ENCODE measurements at places on chromosomes 6 and 20.
A peak's percentile ranks its signal among the peaks of the same experiment; 100 is the strongest.

- no peak for DNase-seq
These were observed 1097.8 kb downstream of the KIF16B start for GRCh38 chr20:15475483-15475882.

- DNase-seq = no peak
These were observed 28.5 kb downstream of the GMDS start for GRCh38 chr6:2216794-2217383.

GRCh38 chr6:91476000-91476399, 889.1 kb upstream of the MAP3K7 start:
- no peak for DNase-seq

- DNase-seq = no peak
These were observed 58.1 kb upstream of the SNRPB2 start for GRCh38 chr20:16671753-16672152.

GRCh38 chr20:32650401-32650944, 23.3 kb downstream of the C20orf203 start:
- no peak for DNase-seq

GRCh38 chr6:37340639-37340943, 13.2 kb upstream of the RNF8 start:
- no peak for DNase-seq

DNA sequence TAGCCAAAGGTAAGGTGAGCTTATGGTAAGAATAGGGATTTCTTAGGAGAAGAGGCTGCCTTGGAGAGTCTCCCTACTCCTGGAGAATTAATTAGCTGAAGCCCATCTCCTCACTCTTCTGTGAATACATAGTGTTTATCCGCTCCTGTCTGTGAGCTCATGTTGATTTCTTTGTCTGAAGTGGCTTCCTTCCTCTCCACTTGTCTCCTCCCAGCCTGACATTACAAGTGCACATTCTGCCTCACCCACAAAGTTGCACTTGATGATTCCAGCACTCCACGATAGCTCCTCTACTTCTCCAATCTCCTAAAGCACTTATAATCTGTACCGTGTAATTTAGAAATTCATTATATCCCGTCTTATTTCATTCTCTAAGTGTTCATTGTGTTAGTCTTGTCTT, 287.2 kb downstream of the QKI start:
- no peak for DNase-seq

DNA sequence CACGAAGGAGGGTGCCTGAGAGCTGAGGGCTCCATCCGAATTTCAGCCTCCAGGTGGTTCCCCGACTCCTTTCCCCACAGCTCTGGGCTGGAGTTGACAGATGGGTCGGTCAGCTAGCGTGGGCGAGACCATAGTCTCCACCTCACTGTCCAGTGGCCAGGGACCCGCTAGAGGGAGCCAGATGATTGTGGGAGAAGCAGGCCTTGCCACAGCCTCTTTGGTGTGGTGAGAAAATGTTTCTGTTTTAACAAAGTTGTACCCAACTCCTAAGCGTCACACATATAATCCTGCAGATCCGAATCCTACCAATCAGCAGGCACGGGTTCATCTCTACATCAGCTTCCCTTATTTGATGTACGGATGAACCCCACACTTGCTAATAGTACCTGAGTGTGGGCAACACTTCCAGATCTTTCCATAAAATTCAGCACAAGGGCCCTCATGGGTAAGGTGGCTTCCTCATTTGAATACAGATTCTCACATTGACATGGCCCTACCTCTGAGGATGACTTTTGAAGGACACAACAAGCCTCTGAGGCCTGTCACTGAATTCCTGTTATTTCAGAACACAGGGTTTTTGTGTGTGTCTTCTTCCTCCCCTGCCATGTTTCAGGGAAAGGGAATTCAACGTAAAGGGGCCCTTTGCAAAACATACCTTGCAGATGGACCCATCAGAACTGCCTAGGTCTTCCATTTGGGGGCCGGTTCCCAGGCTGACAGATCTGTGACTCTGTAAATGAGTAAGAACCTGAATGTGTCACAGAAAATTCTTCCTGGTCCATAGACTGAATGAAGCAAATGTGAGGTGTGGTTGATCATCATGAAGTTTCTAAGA, 103.2 kb upstream of the DUSP22 start:
- DNase-seq = peak; percentile 93

DNA sequence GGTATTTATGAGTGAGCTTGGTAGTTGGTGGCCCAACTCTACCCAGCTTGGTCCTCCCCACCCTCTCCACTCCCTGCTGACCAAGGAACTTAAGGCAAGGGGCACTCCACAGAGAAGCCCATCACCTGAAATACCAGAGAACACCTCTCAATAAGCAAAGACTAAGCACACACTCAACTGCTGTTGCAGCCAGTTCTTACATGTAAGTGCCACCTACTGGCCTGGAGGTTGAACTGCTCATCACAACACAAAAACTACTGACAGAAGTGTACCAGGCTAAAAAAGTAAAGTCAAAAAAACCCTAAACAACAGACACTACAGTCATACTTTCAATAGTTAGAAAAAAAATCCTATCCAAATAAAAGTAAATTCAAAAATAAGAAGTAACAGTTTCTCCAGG, 146.2 kb downstream of the FAM83B start:
- peak; percentile 2 for DNase-seq

DNA sequence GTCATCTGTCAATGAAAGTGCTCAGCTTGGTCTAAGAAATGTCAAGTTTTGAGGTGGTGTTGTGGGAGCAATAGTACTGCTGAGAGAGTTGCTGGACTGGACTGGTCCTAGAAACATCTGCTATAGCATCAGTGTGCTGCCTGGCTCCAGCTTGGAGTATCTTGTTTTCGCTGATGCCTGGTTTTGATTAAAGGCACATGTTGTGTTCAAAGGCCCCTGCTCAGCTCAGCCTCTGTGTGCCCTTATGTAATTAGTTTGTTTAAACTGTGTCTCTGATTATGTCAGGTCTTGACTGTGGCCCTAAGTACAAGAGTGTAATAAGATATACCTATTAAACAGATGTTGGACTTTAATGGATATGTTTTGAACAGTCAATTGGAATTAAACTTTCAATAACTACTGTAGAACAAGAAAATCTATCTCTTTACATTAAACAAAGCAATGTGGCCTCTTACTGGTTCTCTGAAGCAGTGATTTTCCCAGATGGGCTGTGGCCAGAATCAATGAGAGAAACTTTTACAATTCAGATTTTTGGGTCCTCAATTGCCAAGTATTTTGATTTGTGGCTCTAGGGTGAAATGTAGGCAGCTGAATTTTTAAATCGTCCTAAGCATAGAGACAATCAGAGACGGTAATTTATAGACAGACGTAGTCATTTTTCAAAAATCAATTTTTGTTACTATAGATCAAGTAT, 668.2 kb downstream of the DHX35 start:
- DNase-seq = no peak

- no peak for DNase-seq
These were observed 16.9 kb downstream of the SYTL3 start for GRCh38 chr6:158666628-158667359.

GRCh38 chr20:45283551-45284057, 23.0 kb upstream of the RBPJL start:
- DNase-seq = no peak

DNA sequence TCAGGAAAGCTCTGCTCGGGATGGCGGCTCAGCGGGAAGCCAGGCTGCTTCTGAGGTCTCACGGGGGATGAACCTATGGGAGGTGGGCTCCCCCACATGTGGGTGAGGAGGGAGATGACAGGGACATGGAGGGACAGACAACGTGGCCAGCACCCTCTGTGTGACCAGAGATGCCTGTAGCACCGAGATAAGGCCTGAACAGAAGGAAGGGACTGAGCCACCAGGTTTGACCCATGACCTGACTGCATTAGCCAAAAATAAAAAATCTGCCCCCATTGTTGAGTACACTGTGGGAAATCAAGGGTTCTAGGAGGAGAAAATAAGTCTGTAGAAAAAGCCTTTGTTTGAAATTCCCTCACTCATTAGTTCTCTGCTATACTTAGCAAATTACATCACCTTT, 105.7 kb downstream of the RNASET2 start:
- DNase-seq = no peak

- DNase-seq = no peak
These were observed 299.7 kb upstream of the PRDM1 start for GRCh38 chr6:105786449-105786848.

DNA sequence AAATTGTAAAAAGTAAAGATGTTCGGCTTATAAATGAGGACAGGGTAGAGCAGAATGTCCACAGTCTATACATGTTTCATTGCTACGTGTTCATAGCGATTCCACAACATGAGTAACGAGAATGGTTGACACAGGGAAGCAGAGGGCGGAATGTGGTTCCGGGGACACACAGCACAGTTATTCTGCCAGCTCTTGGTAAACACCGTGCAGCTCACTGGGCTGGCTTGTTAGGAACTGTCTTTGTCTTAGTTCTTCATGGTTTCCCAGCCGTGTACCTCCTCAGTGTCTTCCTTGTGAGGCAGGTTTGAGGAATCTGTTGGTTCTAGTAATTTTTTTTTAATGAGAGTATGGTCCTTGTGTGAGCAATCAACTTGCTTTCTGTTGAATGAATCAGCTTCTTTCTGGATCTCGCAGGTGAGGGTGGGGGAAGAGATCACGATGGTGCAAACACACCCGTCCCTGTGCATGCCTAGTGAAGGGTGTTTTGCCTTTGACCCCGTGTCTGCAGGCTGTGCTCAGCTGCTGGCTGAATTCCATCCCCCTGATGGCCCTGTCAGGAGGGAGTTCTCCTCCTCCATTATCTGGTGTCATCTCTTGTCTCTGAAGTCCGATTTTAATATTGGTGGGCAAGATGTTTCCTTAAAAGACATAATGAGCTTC, 168.2 kb downstream of the SMOC2 start:
- no peak for DNase-seq

DNA sequence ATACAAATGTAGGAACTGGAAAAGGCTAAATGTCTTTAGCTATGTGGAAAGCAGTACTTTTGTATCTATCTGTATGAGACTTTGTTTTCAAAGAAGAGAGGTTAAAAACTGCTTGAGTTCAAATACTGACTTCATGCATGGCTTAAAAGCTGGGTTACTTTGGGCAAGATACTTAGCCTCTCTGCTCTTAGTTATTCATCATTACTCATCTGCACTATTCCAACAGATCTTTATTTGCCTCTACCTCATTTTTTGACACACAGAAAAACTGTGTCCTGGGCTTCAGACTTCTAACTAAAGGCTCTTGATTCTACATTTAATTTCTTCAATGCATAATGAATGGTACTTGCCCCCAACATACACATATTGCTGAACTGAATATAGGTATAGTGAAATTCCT, 114.8 kb downstream of the DST start:
- DNase-seq = no peak

DNA sequence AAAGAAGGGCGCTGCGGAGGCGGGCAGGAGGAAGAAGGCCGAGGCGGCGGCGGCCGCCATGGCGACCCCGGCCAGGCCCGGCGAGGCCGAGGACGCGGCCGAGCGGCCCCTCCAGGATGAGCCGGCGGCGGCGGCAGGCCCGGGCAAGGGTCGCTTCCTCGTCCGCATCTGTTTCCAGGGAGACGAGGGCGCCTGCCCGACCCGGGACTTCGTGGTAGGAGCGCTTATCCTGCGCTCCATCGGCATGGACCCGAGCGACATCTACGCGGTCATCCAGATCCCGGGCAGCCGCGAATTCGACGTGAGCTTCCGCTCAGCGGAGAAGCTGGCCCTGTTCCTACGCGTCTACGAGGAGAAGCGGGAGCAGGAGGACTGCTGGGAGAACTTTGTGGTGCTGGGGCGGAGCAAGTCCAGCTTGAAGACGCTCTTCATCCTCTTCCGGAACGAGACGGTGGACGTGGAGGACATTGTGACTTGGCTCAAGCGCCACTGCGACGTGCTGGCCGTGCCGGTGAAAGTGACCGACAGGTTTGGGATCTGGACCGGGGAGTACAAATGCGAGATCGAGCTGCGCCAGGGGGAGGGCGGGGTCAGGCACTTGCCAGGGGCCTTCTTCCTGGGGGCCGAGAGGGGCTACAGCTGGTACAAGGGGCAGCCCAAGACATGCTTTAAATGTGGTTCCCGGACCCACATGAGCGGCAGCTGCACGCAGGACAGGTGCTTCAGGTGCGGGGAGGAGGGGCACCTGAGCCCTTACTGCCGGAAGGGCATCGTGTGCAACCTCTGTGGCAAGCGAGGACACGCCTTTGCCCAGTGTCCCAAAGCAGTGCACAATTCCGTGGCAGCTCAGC, 780 bp downstream of the ZCCHC3 start:
- peak; percentile 61 for DNase-seq

- DNase-seq = peak; percentile 74
These were observed 108.8 kb downstream of the PREX1 start for GRCh38 chr20:48718786-48719578.

- no peak for DNase-seq
These were observed 1.3 kb upstream of the SLC35D3 start for GRCh38 chr6:136920671-136921380.

GRCh38 chr6:145815309-145816274, 997 bp upstream of the FBXO30 start:
- peak; percentile 35 for DNase-seq

- DNase-seq = no peak
These were observed 59.2 kb downstream of the BACH2 start for GRCh38 chr6:90237350-90237990.

DNA sequence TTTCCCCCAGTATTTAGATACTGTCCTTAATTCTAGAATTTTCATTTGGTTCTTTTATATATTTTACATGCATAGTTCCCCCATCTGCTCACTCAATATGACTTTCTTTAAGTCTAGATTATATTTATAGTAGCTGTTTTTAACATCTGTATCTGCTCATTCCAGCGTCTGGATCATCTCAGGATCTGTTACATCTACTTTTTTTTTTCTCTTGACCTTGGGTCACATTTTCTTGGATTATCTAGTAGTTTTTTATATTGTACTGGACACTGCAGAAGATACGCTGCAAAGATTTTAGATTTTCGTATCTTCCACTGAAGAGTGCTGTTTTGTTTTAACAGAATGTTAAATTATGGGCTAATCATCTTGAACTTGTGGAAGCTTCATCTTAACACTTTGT, 20.7 kb downstream of the RAB22A start:
- no peak for DNase-seq

GRCh38 chr6:125314009-125314581, 12.3 kb upstream of the HDDC2 start:
- peak; percentile 40 for DNase-seq

- no peak for DNase-seq
These were observed 88.6 kb downstream of the LIN28B start for GRCh38 chr6:105045526-105045925.

DNA sequence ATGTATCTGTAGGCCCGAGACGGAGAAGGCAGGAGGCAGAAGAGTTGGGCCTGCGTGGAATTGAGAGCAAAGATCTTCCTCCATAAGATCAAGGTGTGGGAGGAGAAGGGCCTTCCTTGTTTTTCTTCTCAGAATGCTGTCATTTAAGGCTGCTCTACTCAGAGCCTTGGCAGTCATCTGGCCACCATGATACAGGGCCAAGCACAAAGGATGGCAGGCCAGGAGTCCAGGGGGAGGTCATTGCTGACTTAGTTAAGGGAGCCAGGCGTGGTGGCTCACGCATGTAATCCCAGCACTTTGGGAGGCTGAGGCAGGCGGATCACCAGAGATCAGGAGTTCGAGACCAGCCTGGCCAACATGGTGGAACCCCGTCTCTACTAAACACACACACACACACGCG, 137.1 kb downstream of the BMP7 start:
- no peak for DNase-seq

- DNase-seq = no peak
These were observed 57.9 kb upstream of the FAM8A1 start for GRCh38 chr6:17542243-17542642.
